Stimulated activated CD4-positive, alpha-beta T cell treated with anti-CD3 and anti-CD28 coated beads, Interleukin-15, amount 100 ng/mL, for 24 hours (primary cell): ENCODE measurements at places on chromosomes 3 and 15.

GRCh38 chr15:86337071-86337470 lies 257.4 kb downstream of the AGBL1 start:
- DNase-seq: no peak

- DNase-seq: peak; percentile 26
Measured at GRCh38 chr3:27681249-27681748, 40.8 kb downstream of the EOMES start.

GRCh38 chr3:37190667-37191066 lies 16.3 kb upstream of the LRRFIP2 start:
- DNase-seq: no peak

DNA sequence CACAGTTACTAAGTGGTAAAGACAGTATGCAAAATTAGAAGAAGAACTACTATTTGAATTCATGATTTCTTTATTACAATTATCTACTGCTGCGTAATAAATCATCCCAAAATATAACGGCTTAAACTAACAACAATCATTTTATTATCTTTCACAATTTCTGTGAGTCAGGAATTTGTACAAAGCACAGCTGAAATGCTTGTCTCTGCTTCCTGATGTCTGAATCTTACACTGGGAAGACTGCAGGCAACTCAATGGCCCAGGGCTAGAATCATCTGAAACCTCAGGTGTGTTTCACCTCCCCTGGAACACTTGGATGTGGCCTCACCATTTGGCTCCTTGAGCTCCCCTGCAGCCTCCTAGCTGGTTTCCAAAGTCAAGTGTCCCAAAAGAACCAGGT lies 145.1 kb downstream of the MAGI1 start:
- DNase-seq: no peak

DNA sequence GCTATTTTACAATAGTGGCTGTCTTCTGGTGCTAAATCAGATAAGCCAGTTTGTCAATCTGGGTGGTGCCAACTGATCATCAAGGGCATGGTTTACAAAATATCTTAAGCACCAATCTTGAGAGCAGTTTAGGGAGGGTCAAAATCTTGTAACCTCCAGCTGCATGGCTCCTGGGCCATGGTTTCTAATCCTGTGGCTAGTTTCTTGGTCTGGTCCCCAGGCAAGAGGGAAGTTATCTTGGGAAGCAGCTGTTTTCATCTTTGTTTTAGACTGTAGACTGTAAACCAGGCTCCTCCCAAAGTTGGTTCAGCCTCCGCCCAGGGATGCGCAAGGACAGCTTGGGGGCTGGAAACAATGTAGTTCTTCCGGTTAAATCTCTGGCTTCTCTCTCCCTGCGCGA lies 166.8 kb downstream of the IL1RAP start:
- no peak for DNase-seq
